ENCODE measurements at places on chromosomes 2 and 18.

- DNase-seq: no peak
These were observed 100.5 kb downstream of the CDC42EP3 start for GRCh38 chr2:37570773-37571586.

- no peak for DNase-seq
These were observed 8.8 kb downstream of the COLEC11 start for GRCh38 chr2:3603536-3604206.

DNA sequence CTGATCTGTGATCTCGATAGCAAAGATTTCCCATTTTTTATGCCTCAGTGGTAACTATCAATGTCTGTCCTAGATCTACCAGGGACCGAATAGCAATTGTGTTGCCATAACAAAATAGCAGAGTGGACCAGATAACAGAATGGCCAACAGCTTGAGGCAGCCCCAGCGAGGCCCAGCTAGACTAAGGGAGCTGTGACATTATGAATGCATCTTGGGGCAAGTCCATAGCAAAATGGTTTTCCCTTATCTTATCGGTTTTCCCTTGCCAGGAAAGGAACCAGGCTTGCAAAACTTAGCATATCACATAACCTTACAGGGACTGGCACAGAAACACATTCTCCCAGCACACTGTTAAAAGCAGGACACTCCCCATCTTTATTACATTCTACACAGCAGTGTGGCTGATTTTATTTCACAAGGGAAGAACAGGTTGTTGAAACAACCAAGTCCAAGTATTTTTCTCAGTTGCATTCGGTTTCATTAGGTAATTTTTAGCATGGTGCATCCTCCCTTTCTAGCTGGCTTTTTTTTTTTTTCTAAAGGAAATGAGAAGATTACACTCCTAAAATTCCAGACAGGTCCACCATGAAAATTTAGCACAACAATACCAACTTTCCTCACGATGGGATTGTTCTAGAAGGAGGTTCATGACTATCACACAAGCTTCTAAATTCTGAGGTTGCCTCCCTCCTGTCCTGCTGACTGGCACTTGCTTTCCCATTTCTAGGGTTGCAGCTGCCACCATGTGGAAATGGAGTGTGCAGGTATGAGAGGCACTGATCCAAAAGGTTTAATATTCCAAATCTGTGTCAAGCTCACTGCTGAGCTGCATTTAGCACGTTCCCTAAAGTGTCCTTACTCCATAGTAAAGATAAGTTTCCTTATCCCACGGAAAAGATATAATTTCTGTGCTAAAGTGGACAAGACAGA, 97.0 kb upstream of the SLC35G4 start:
- DNase-seq: no peak

DNA sequence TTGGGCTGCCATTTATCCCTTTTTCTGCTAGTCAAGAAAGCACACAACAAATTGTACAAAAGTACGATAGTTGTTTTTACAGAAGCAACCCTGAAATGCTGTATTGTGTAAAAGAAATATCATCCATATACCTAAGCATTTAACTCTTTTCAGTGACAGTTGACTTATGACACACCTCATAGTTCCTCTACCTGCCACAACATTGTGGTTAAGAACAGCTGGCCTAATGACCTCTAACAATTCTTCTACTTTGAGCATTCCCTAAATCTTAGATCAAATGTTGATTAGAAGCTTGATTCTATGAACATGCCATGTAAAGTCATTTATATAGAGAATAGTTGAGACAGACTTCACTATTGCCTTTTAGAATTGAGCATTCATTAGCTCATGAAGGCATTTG, 165.9 kb upstream of the SETBP1 start:
- no peak for DNase-seq

- no peak for DNase-seq
These were observed 2.3 kb downstream of the INHBB start for GRCh38 chr2:120348134-120348736.

- DNase-seq: no peak
These were observed 77.1 kb downstream of the DDX1 start for GRCh38 chr2:15668611-15669305.

GRCh38 chr2:9214873-9215272, 8.3 kb downstream of the ASAP2 start:
- DNase-seq: no peak

DNA sequence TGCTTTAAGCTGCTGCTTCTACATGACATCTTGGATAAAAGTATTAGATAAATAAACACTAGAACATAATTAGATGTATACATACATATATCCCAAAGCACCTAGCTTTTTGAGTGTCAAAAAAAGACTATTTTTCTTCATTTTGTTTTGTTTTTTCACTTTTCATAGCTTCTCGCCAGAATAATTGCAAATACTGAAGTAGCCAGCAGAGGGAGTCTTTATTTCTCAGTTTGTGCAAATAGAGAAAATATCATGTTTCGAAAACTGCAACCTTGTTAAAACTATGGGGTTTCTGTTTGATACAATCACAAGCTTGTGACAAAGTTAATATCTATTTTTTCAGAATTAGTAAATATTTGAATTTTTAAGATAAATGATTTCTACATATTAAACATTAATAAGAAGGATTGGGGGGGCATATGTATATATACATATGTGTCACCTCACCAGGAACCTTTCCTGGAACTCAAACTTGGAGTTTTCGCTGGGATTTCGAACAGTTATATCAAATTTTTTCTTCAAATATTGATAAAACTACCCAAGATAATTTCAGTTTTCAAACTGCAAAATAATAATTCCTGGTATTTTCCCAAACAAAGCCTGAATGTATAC, 61.0 kb downstream of the GRB14 start:
- DNase-seq: no peak

- no peak for DNase-seq
These were observed 153.9 kb downstream of the INSIG2 start for GRCh38 chr2:118242216-118242615.

DNA sequence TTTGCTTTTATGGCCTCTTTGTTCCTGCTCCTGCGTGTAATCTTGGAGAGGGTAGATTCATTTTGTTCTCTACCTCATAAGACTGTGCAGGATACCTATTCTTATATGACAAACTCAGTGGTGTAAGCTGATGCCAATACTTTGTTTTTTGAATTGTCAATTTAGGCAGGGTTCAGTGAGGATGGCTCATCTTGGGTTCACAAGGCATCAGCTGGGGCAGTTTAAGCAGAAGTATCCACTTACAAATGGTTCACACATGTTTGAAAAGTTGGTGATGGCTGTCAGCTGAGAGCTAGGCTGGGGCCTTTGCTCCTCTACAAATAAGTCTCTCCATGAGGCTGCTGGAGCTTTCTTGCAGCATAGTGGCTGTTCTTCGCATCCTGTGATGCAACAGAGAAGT, 920.6 kb upstream of the PIK3C3 start:
- no peak for DNase-seq

DNA sequence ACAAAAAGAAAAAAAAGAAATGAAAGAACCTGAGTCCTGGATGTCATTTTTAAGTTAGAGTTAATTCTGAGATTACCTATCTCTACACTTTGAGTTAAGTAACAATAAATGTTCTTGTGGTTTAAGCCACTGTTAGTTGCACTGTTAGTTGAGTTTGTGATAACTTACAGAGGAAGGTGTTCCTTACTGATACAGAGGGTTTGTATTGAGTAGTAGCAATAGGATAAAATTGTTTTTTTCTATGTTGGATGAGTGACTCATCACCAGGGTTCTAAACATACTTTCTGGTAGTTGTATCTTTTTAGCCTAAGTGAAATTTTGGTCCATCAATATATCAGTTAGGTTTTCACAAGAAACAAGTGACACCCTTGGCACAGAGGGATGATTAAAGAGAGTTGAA, 4.0 kb upstream of the LCLAT1 start:
- DNase-seq: no peak

- no peak for DNase-seq
These were observed 1249.0 kb upstream of the FAM98A start for GRCh38 chr2:34848132-34848531.

- no peak for DNase-seq
These were observed 116.5 kb upstream of the MAP2 start for GRCh38 chr2:209307161-209308001.

Measured in GM12891 (cell line).